CD4-positive, alpha-beta memory T cell (primary cell): ENCODE measurements at places on chromosomes 12 and 14.
A peak's percentile ranks its signal among the peaks of the same experiment; 100 is the strongest.

DNA sequence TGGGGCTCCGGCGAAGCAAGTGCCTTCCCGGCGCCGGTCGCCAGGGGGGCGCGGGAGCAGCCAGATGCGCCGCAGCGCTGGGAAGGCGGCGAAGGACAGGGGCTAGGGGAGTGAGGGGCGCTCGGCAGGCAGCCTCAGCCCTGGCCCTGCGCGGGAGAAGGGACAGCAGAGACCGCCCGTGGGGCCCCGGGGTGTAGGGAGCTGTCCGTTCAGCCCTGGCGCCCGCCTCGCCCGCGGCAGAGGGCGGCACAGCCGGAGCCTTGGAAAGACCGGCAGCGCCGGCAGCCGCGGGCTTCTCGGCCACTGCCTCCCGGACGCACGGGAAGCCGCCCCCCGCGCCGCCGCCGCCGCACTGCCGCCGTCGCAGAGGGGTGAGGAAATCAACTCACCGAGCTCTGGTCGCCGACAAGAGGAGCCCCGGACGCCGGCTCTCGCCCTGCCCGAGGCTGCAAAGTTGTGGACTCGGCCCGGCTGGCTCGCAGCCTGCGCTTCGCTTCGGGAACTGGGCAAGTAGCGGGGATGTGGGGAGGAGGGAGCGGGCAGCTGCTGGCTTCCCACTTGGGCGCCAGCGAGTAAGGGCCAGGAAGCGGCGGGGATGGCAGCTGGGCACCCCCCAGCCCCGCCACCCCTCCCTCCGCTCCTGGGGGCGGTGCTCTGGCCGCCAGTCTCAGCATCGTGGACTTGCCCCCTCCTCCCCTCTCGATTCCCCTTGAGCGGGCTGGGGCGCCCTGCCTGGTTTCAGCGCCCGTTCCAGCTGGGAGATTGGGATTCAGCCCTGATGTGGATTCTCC, at the start of gene ZDHHC22:
TSS of gene ZDHHC22 (minus strand) at position 578 of the 791 bp plus-strand sequence. CDS start 2,053 bp downstream, outside the sequence.
- DNase-seq: no peak

DNA sequence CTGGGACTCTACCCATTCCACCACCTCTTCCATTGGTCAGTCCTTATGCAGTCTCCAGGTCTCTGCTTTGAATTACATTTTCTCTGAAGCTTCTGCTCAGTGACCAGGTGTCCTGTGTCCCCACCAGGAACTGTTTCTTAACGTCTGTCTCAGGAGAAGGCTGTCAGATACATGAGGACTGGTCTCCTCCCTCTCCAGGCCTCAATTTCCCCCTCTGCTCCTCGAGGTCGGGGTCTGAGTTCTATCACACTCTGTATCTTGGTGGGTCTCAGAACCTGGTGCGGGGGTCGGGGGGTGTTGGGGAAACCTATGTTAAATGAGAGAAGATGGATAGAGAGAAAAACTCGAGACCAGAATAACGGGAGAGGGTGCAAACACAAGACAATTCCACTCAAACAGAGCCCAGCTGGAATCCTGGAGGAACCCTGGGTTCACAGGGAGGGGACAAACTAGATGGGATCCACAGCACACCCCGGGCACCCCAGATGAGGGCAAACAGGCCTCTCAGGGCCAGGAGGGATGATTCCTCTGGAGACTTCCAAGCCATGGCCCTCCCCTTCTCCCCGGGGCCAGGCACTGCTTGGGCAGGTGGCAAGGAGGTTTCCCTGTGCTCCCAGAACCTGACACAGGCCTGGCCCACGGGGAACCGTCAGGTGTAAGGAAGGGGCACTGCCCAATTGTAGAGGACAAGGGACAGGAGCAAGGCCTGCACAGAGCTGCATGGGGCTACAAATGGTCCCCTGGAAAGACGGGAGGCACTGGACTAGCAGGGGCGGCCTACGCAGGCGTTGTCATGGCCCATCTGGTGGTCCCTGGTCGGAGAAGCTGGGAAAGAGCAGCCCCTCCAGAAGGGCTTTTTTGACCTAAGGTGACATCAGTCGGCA, 313.2 kb upstream of the DIO3 start:
- no peak for DNase-seq

DNA sequence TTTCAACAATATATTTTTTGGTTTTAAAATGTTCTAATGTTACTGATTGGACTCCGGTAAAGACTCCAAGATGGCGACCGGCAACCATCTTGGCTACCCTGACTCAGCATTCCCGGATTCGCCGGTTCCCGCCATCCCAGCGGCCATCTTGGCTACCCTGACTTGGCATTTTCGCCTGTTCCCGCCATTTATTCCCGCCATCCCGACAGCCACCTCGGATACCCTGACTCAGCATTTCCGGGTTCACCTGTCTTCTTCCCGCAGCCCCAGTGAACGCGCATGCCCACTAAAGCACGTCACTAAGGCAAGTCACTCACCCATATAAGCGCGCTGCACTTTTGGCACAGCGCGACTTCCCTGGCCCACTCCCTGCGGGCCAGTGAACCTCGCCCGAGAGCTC, 9.0 kb upstream of the LRFN5 start:
- DNase-seq: no peak

- DNase-seq: no peak
Measured at GRCh38 chr12:122116707-122117535, 38.4 kb downstream of the MLXIP start.

- no peak for DNase-seq
Measured at GRCh38 chr12:128852026-128852698, 1.1 kb upstream of the GLT1D1 start.

GRCh38 chr12:50401500-50402081, 906 bp downstream of the LARP4 start:
- DNase-seq: no peak

- DNase-seq: no peak
Measured at GRCh38 chr14:34030864-34031263, 80.0 kb upstream of the EGLN3 start.

DNA sequence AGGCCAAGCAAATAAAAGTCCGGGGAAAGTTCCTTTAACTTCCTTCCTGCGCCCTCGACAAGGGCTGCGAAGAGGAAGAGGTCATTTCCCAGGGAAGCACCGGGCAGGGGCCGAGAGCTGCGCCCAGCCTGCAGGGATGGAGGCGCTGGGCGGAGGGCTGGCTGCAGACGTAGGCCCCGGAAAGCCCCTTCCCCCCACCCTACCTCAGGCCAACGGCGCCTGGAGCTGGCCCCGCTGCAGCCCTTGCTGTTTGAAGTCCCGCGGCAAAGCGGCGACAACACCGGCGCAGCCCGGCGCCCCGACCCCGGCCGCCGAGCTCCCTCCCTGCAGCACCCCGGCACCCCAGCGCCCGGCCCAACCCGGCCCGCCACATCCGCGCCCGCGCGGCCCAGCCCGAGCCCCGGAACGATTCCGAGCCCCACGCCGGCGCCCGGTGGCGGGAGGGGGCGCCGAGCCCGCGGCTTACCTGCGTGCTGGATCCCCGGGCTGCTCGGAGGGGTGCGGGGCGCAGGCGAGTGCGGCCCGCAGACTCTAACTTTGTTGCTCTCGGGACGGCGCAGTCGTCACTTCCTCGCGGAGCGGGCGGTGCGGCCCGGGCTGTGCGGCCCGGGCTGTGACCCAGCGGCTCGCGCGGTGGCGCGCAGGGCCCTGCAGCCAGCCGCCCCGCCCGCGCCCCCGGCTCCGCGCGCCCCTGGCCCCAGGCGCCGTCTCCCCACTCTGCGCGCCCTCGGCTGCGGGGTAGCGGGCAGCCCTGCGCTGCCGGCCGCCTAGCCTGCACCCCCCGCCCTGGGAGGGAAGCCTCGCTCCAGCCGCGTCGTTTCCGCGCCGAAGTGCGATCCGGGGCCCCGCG, 64.8 kb upstream of the PTGR2 start:
- peak; percentile 72 for DNase-seq

DNA sequence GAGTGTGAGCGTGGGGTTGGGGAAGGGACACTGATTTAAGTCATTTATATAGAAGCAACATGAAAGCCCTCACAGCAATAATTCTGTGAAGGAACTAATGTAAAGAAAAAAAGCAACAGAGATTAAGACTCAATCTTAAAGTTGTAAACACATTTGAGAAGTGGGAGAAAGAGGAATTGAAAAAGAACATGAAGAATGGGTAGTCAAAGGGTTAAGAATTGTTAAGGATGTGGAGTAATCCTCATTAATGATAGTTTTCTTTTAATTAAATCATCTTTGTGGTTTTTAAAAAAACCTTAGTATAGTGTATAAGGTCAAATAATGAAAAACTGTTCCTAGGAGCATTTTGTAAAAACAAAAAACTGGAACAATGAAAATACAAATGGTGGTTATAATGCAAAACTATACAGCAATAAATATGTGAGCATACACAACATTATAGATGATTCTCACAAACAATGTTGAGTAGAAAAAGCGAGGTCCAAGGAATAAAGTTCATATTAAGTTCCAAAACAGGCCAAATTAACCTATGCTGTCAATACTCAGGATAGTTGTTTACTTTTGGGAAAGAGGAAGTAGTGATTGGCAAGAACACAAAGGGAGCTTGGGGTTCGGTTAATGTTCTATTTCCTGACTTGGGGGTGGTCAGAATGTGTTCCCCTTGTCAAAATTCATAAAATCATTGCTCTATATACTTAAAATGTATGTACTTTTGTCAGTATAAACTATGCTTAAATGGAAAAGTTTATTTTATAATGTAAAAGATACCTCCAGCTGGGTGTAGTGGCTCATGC, 120.4 kb upstream of the ATF7IP start:
- DNase-seq: no peak

GRCh38 chr14:50659327-50659974, 8.7 kb downstream of the SAV1 start:
- DNase-seq: no peak

DNA sequence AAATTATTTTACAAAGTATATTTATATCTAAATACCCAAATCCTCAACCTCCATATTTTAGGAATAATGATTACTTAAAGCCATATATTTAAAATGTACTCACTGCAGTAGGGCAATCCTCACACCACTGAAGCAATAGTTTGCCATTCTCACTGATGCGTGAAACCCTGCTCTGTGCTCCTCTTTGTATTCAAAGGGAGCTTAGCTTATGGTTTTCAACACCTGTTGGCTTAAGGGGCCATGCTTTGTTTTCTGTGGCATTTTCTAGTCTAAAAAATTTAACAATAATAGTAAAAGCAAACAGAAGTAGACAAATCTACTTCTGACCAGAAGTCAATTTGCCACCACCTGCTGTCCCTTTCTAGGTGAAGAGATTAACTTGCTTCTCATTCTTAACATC, 294.6 kb downstream of the FLRT2 start:
- DNase-seq: no peak

DNA sequence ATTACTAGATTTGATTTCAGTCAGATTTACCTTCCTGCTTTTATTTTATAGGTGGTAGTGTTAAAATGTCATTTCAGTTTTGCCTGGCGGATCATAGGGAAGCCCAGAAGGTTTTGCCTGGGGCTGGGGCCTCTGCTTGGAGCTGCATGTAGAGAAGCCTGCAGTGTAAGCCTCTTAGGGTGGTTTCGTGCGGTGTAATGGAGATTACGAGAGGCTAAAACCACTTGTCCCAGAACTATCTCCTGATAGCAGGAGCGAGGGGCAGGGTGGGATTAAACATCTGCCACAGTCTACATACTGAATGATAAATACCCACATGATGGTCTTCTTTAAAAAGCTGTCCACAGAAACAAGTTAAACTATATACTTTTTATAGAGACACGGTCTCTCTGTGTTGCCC, 35.0 kb upstream of the DICER1 start:
- DNase-seq: no peak

DNA sequence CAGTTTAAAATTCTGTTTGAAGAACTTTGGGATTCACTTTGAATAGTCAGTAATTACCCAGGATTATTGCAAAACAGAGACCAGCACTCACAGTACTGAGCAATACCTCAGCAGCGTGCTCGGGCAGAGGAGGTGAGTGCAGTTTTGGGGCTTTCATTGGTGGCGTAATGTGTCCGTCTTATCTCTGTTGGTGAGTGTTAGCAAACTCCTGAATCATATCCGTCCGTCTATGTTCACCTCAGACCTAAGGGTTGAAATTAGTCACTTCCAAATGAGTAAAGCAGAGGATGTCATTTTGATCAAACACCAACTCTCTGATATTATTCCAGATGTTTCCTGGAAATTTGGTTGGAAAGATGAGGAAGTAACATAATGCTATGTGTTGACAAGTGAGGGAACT, 82.8 kb downstream of the BORCS5 start:
- peak; percentile 46 for DNase-seq

DNA sequence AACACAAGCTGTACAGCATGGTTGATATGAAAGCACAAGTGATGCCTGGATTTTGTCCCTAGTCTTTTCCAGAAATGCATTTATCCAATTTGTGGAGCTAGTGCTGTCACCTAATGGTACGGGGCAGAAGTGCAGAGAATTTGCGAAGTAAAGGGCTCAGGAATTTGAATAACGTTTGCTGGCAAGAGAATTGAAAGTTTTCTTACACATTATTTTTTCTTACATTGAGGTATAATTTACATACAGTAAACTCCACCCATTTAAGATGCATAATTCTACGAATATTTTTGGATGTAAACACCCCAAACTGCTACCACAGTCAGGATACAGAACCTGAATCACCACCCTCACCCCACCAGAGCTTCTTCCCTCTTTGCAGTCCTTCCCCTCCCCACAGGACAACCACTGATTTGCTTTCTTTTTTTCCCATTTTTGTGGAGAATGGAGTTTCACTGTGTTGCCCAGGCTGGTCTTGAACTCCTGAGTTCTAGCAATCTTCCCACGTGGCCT, 3.5 kb downstream of the AICDA start:
- no peak for DNase-seq

GRCh38 chr14:95054346-95055280, 102.7 kb downstream of the DICER1 start:
- no peak for DNase-seq

- DNase-seq: peak; percentile 16
Measured at GRCh38 chr14:75260025-75260763, 18.4 kb upstream of the FOS start.

GRCh38 chr12:44206045-44206444, 370.2 kb downstream of the TMEM117 start:
- no peak for DNase-seq

- DNase-seq: no peak
Measured at GRCh38 chr12:24227551-24227950, 278.1 kb upstream of the SOX5 start.

- DNase-seq: no peak
Measured at GRCh38 chr14:102570334-102570995, 22.0 kb upstream of the RCOR1 start.

GRCh38 chr14:94001501-94002396, 4.6 kb downstream of the CCDC197 start:
- DNase-seq: peak; percentile 52

DNA sequence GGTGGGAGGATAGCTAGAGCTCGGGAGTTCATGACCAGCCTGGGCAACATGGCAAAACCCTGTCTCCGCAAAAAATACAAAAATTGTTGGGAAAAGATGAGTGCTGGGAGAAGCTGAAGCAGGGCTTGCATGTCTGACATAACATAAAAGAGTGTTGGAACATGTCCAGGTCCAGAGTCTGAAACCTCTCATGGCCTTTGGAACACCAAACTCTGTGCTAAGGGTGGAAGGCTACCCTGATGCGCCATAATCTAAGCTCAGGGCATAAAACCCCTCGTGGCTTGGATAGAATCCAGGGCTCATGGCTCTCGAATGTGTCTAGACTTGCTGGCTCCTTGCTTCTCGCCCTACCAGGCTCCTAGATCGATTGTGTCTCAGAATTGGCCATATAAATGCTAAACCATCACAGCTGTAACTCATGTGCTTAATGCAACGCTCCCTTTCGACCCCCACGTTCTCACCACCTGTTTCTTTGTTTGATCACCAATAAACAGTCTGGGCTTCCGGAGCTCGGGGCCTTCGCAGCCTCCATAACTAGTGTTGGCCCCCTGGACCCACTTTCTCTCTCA, 6.7 kb upstream of the CLEC7A start:
- no peak for DNase-seq
